PC-3 (cell line): ENCODE measurements at places on chromosomes 4 and X. TPM values are rescaled to one million over a fixed set of nuclear protein-coding genes. Genes with fewer than 3 reads are reported as not detected.

CDX4 gene
- not detected in 2 replicates for total RNA-seq

DNA sequence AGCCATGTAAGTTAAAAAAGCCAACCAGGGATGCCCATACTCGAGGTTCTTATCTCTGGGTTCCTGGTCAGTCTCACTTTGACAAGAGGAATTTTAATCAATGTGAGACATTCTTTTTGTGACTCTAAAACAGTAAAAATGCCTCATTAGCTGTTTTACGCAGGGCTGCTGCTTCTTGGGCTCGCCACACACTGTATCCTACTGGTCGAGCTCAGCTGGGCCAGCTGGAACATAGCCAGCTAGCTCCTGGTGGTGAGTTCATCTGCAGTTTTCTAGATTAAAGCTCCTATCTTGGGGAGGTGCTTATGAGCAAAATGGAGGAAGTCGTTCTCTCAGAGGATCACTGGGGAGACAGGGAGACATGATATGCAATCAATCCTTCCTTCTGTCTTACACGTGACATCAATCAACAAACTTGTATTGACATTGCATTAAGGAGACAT lies 55.9 kb upstream of the LEF1 start:
- H3K36me3 ChIP-seq: no peaks in the 10 kb centered on the region
- no peaks in the 10 kb centered on the region for H3K27me3 ChIP-seq
- H3K4me1 ChIP-seq: no peaks in the 10 kb centered on the region
- DNase-seq: no peak

GRCh38 chr4:48853604-48854394 lies 22.9 kb downstream of the OCIAD1 start:
- peaks cover 3% of the 10 kb centered on the region; the same call in 1 of the 2 replicates for H3K36me3 ChIP-seq
- H3K27me3 ChIP-seq: no peaks in the 10 kb centered on the region
- no peak overlapping the region for H3K4me3 ChIP-seq
- no peak overlapping the region for H3K27ac ChIP-seq

GRCh38 chrX:105738162-105738561 lies 84.2 kb upstream of the NRK start:
- no peaks in the 10 kb centered on the region for H3K36me3 ChIP-seq
- H3K27ac ChIP-seq: no peak overlapping the region
- H3K27me3 ChIP-seq: no peaks in the 10 kb centered on the region
- no peaks in the 10 kb centered on the region; the same call in 1 of the 2 replicates for H3K4me1 ChIP-seq
- DNase-seq: no peak

MAOA gene
- 6.3 and 7.4 TPM in 2 replicates for total RNA-seq

PDGFC gene
- total RNA-seq: 16.8 and 23.0 TPM in 2 replicates

DNA sequence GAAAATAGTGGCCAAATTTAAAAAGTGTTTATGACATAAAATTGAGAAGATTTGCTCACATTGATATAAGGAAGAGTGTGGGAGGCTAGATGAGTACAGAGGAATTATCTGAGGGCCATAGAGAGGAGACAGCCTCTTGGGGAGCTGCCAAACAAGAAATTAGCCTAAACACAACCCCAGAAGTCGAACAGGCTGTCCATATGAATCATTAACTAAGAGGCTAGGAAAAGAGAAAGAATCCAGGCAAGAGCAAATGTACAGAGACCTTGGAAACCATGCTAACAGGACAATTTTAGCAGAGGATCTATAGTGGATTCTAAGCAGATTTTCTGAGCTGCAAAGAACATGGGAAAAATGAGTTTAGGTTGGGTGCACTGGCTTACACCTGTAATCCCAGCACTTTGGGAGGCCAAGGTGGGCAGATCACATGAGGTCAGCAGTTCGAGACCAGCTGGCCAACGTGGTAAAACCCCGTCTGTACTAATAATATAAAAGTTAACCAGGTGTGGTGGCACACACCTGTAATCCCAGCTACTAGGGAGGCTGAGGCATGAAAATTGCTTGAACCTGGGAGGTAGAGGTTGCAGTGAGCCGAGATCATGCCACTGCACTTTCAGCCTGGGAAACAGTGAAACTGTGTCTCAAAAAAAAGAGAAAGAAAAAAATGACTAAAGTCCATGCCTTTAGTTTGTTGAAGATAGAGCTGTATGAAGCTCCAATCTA lies 76.1 kb downstream of the NWD2 start:
- peaks cover 19% of the 10 kb centered on the region for H3K4me1 ChIP-seq
- H3K27ac ChIP-seq: no peak overlapping the region
- H3K27me3 ChIP-seq: no peaks in the 10 kb centered on the region
- H3K36me3 ChIP-seq: no peaks in the 10 kb centered on the region
- DNase-seq: no peak

- H3K4me1 ChIP-seq: peaks cover 42% of the 10 kb centered on the region
- peak; percentile 16 for DNase-seq
- H3K4me3 ChIP-seq: peak overlapping the region; percentile 98
- peak overlapping the region; percentile 71 for H3K27ac ChIP-seq
- H3K36me3 ChIP-seq: peaks cover 25% of the 10 kb centered on the region
- no peaks in the 10 kb centered on the region for H3K27me3 ChIP-seq
Measured at GRCh38 chr4:15682242-15683142, 865 bp downstream of the FAM200B start.

PDGFRA gene
- 1.1 and 1.9 TPM in 2 replicates for total RNA-seq

TRIM60 gene
- not detected in 2 replicates for total RNA-seq
